Activated gamma-delta T cell treated with anti-CD3 and anti-CD28 coated beads, Interleukin-2, amount 50 U/mL, for 16 hours (primary cell): ENCODE measurements at places on chromosomes 12 and 14.

GRCh38 chr14:100982762-100983161 lies 79.2 kb upstream of the RTL1 start:
- DNase-seq, result no peak

DNA sequence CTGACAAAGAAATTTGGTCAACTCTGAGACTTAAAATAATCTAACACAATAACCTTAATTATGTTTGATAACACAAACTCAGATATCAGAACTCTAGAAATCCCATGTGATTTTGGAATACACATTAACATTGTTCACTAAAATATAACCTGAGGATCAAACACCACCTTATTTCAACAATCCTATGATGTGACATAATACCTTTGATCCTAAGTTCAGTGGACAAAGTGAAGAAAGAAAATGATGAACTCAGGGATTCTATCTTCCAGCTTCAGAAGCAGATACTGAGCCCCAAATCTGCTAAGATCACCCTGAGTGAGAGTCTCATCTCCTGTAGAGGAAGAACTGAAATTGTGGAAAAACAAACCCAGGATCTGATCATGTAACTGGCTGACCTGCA lies 35.7 kb upstream of the APOF start:
- no peak for DNase-seq

DNA sequence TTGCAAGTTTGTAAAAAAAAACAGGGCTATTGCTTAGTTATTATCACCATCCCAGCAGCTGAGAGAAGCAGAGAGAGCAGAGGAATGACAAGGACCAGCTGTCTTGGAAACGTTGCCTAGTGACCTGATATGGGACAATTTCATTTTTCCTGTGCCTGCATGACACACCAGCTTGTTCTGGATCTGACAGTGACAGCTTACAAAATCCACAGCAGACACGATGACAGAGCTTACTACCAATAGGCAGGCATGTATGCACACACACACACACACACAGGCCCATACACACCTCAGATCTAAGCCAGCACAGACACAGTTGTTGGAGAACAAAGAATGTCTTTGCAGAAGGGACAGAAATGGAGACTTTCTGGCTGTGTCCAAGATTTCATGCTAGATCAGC lies 25.4 kb downstream of the HSPB8 start:
- no peak for DNase-seq

GRCh38 chr14:78107166-78107565 lies 63.0 kb upstream of the NRXN3 start:
- DNase-seq, result no peak
